EL (cell line): ENCODE measurements at places on chromosomes 11 and 22.

GRCh38 chr11:69362315-69362714 lies 68.4 kb downstream of the MYEOV start:
- no peak for DNase-seq

DNA sequence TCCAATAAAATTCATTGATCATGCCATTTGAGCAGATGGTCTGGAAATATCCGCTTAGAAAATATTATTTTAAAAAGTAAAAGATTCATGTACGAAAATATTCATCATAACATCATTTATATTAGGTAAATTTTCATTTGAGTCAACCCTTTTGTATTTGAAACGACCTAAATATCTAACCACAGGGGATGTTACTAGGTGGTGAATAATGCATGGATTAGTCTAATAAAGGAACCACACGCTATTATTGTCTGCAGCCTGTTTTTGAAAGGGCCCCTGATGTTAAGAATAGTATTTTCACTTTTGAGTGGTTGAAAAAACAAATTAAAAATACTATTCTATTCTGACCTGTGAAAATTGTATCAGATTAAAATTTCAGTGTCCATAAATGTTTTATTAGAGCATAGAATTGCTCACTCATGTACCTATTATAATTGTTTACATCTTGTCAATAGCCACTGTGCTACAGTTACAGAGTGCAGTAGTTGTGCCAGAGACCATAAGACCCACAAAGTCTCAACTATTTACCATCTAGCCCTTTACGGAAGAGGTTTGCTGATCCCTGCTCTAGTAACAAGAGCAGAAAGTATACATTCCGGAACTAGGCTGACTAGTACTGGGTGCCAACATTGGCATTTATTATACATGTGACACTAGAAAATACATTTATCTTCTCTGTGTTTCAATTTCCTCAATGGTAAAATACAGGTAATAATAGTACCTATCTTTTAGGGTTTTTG lies 176.1 kb downstream of the LRRC4C start:
- no peak for DNase-seq

DNA sequence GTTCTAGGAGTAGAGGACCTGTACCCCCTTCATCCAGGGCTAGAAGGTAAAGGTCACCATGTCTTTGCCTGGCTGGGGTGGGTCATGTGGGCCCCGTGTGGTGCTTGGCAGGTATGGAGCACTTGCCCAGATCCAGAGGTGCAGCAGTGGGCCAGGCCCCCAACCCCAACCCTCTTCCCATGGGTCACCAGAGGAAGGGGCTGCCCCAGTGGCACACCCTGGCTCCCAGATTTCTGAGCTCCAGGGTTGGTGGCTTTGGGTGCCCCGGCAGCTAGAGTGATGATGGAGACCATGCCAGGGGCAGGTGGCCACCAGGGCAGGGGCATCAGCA lies 2.4 kb upstream of the GP1BB start:
- DNase-seq = no peak

- DNase-seq = no peak
Observed at GRCh38 chr22:23501708-23502107, 78.4 kb downstream of the IGLL1 start.

GRCh38 chr11:7573193-7573557 lies 59.4 kb downstream of the PPFIBP2 start:
- peak; percentile 60 for DNase-seq

DNA sequence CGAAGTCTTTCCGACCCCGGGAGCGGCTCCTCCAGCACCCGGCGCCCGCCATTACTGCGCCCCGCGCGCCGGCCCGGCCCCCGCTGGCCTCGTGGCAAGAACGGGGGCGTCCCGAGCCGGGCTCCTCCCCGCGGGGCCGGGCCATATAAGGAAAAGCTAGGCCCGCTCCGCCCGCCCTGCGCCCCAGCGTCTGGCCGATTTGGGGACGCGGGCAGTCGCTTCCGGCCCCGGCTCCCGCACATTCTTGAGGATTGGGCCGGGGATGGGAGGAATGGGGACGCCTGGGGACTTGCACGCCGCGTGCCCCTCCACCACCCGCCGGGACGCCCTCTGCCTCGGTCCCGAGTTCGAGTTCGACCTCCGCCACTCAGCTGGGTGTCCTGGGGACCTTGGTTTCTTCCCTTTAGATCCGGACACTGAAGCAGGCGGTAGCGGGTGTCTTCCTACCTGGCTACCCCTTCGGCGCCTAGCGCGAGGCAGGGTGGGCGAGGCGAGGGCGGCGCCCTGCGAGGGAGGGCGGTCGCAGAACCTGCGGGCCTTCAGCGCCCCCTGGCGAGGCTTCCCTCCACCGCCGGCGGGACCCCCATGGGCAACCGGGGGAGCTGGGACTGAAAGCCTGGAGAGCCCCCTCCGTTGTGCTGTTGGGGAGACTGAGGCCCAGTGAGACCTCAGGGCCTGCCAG lies 3.8 kb downstream of the SMTN start:
- peak; percentile 84 for DNase-seq

DNA sequence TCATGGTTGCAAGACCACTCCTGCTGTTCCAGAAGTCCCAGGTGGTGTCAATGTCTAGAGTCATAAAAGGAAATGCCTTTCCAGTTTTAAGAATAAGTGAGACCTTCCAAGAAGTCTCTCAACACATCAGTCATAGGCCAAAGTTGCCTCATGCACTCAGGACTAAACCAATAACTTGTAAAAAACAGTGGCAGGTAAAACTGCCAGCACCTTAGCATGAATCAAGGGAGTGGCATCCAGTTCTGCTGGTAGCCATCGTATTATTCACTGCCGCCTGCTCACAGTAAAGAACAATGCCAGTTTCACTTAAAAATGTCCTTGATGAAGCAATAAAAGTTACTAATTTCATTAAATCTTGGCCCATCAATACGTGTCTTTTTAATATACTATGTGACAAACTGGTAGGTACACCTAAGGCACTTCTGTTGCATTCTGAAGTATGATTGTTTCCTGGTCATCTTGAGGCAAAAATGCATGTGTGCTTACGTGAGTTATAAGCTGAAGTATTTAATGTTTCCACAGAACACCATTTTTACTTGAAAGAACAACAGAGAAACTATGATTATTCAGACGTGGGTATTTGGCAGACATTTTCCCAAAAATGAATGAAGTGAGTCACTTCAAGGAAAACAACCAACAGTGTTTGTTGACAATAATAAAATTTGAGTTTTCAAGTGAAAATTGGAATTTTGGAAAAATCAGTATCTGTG lies 125.2 kb upstream of the SNX19 start:
- no peak for DNase-seq

- DNase-seq = no peak
Observed at GRCh38 chr11:13271060-13271693, 6.4 kb upstream of the BMAL1 start.

DNA sequence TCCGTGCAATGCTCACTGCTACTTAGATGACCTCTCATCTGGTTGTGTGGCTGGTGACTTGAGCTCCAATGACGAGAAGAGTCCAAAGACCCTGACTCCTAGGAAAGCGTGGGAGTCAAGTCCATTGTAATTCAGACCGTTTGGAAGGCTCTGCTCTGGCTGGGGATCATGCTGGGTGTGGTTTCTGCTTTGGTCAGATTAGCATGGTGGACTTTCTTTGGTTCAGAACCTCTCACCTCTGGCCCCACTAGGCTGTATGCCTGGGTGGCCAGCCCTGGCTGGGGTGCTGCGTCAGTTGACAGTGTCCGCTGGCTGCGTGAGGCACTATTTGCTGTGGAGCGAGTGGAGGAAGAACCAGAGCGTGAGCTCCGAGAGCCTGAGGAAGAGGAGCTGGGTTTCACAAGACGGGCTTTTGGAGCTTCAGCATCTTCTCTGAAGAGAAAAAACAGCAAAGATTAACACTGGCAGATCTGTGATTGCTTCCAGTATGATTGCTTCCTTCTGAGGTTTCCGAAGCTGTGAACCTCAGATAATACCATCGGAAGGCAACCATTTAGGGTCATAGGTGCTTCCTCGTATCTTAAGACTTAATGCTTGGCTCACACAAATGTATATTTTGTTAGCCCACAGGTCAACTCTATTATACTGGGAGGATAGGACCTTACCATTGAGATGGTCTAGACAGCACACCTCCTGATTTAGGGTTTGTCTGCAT lies 11.6 kb upstream of the HSPA8 start:
- DNase-seq = no peak

- DNase-seq = no peak
Observed at GRCh38 chr11:102633385-102634026, 8.4 kb upstream of the MMP20 start.

GRCh38 chr22:38233427-38233826 lies 31.6 kb downstream of the MAFF start:
- peak; percentile 47 for DNase-seq

- DNase-seq = no peak
Observed at GRCh38 chr11:34605481-34606325, 15.2 kb upstream of the EHF start.

GRCh38 chr11:57357856-57358255 lies 19.7 kb downstream of the P2RX3 start:
- no peak for DNase-seq

DNA sequence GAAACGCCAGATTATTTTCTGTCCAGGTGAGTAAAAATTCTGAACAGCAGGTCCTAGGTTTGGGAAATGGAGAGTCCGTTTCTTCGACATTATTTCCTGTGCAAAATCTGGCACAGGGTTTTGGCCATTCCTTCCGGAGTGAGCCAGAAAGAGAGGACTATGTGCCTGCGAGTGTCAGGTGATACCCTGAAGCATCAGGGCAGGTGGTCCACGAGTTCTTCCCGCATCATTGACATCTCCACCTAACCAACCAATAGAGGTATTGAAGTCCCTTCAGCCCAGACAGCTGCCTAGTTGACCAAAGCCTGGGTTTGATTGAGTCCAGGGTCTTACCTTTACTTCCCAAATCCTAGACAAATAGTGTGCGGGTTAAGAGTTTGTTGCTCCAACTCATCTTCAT lies 808 bp downstream of the SNAP29 start:
- DNase-seq = no peak

GRCh38 chr22:30371981-30372380 lies 15.2 kb downstream of the CCDC157 start:
- no peak for DNase-seq
